NCI-H510A (cell line): ENCODE measurements at places on chromosomes 4 and X.

- DNase-seq = no peak
Observed at GRCh38 chrX:45758319-45758718, 557.6 kb upstream of the DIPK2B start.

- no peak for DNase-seq
Observed at GRCh38 chrX:53449632-53450031, 15.5 kb upstream of the HSD17B10 start.

DNA sequence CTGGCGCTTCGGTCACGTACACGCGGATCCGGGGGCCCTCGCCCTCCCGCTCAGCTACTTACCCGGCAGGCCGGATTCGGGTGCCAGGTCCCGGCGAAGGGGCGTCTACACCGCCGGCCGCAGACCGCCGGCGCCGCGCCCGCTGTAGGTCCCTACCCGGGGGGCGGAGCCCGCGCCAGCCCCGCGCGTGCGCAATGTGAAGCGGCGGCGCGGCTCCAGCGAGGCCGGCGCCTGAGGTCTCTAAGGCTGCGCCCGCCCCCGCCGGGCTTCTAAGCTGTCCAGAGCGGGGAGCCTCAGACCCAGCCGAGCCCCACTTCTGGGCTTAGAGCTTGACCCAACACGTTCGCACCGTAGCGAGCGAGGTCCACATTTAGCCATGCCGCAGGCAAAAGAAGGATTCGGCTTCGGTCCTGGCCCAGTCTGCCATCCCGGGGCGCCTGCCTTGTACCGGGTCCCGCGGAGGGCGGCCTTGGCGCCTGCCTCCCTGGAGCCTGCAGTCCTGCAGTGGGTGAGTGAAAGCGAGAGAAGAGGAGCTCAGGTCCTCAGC, at the start of gene ZNF518B:
TSS of gene ZNF518B (minus strand) at position 172 of the 547 bp plus-strand sequence. CDS start 11,098 bp downstream, outside the sequence.
- peak; percentile 1 for DNase-seq

DNA sequence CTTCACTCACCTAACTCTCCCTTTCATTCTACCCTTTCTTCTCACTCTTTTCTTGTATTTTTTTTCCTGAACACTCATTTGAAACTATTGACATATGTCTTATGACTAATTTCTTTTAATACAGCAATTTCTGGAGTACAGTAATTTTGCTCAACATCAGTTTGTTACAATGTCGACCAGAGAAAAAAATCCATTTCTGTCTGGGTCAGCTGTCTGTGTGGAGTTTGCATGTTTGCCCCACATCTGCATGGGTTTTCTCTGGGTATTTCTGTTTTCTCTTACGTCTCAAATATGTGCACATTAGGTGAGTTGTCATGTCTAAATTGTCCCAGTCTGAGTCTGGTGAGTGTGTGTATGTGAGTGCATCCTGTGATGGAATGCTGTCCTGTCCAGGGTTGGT, 294.8 kb downstream of the HS3ST1 start:
- DNase-seq = no peak

- no peak for DNase-seq
Observed at GRCh38 chr4:59938166-59938565, 1262.0 kb upstream of the ADGRL3 start.

- DNase-seq = no peak
Observed at GRCh38 chrX:156001001-156001666, 3.6 kb downstream of the IL9R start.

- no peak for DNase-seq
Observed at GRCh38 chr4:89563431-89563830, 255.8 kb upstream of the GPRIN3 start.

DNA sequence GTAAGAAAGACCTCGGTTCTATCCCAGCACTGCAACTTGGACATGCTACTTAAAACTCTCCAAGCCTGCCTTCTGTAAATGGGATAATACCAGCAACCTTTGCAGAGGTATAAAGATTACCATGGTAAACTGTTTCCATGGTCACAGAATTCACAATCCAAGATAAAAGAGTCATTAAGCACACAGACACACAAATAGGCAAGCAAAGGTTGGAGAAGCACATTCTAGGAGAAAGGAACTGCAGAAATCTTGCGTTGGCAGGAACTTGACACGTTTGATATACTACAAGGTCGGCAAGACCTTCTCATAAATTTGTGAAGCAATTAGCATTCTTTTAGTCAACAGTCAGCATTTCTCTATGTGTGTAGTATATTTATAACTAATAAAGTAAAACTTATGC, 12.3 kb upstream of the CHRNA9 start:
- DNase-seq = no peak

DNA sequence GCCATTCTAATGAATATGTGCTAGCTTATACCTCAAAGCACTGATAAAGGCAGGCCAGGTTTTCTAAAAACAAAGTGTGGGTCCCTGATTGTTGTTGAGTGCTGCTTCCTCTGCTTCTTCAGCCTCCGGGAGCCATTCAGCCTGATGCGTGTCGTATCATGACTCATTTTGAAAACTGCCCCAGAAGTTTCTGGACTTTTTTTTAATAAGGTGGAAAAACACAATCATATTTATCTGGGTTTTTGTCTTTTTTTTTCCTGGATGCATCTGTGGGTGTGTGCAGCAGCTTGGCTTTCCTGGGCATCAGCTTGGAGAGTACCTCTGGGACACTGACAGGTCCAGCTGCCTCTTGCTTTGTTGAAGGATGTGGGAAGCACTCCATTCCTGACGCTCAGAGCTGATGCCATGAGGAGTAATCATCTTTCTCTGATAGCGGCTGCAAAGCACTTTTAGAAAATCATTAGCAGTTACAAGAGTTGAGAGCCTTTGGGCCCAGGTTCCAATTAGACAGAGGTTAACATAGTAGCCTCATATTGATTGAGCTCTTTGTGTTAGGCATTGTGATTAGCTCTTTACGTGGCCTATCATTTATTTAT, 66.9 kb downstream of the PARM1 start:
- DNase-seq = no peak

DNA sequence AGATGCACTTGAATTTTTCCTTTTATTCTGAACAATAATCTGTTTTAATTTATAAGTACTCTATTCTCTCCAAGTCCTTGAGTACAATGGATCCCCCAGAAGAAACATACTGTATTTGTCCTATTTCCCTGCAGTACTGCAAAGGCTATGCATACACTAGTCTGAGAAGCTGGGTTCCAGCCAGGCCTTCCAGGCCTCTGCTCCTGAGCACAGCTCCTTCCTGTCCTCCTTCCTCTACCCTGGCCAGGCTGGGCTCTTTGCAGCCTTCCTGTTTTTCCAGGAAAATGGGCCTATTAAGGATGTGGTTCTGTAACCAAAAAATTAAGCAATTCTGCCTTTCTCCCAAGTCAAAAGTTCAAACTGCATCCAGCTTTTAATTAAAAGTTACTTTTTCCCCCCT, 68.0 kb upstream of the STIM2 start:
- no peak for DNase-seq

GRCh38 chr4:82419451-82419850, 10.8 kb downstream of the HNRNPDL start:
- DNase-seq = no peak

DNA sequence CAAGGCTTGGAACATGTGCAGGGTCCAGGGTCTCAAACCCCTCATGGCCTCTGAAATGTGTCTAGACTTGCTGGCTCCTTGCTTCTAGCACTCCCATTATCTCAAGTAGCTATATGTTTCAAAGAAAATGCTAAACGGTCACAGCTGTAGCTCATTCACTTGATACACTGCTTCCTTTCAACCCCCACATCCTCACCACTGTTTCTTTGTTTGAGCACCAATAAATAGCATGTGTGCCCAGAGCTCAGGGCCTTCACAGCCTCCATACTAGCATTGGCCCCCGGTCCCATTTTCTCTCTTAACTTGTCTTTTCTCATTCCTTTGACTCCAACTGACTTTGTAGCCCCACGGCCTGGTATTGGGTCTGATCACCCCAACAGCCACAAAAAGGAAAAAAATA, 801.8 kb downstream of the STIM2 start:
- DNase-seq = no peak

DNA sequence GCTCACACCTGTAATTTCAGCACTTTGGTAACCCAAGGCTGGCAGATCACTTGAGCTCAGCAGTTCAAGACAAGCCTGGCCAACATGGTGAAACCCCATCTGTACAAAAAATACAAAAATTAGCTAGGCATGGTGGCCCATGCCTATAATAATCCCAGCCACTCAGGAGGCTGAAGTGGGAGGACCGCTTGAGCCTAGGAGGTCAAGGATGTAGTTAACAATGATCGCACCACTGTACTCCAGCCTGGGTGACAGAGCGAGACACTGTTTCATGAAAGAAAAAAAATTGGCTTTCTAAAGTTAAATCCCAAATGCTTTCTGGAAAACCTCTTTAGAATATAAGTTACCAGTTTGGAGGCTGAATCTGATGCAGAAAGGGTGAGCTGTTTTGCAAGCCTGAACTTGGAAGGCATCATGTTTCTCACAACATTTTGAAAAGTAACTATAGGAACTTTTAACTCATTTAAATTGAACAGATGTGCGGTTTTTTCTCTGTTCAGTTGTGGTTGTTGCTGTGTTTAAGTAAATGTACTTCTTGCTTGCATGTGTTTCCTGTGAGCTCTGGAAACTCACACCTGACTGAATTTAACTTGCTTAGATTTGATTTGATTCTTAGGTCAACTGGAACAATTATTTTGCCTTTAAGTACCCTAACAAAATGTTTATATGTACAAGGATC, 39.8 kb upstream of the TMEM131L start:
- no peak for DNase-seq

DNA sequence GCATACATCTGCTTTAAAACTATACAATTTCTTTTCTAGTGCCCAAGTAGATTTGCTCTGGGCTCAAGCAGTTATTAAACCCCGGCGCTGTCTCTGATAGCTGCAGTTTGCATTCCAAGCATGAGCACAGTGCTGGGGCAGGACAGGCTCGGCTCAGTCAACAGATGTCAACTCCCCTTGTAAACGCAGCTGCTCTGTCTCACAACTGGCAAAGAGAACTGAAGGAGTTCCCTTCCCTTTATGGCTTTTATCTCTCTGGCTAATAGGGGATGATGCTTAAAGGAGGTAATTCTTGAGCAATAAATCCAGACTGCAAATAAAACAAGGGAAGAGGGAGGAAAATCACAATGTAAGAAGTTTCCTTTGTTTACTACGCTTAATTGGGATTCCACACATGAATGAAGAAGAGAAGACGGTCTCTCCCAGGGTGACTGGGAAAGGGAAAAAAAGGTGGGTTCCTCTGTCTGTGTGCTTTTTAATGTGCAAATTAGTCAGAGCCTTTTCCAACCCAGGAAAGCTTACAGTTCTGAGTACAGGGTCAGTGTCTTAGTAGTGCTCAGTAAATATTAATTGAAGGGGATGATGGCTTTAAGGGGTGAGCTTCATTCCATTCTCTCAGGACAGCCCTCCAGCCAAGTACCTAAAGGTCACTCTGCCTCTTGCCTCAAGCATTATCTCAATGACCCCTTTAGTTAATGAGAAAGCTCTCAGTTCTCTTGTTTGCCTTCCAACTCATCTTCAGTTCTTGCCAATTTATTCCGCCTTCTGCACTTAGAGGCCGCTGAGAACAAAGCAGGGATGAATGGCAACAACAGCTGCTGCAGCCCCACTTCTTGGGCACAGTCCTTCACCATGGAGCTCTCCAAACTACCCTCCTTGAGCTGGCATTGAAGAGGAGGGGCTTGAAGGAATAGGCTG, 155.7 kb upstream of the JADE1 start:
- peak; percentile 19 for DNase-seq

DNA sequence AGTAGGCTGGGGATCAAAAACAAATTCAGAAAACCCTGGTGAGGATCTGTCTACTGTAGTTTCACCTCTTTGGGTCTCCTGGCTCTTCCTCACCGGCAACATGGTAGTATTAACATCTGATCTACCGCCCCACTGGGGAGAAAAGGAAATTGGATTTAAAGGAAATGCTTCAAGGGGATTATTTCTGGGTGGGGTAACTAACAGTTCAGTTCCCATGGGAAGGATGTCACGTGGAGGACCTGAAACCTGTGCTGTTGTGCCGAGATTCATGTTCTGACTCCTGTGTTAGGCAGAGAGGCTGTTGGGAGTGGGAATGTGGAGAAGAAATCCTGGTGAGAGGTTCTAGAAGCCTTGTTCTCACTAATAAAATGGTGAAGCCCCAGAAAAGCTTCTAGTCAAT, 254.4 kb downstream of the BCOR start:
- DNase-seq = no peak

DNA sequence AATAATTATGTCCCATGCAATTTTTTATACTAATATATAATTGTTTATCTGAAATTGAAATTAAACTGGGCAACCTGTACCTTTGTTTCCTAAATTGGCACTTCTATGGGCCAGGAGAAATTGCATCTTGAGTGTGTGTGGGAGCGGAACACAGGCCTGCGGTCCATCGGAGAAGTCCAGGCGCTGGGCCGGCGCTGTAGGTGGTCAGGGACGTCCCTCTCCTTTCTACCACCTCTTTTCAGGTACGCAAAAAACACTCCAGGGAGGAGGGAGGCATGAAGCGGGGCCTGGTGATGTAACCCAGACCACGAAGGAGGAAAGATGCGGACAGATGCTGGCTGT, 717 bp downstream of the MGAT4D start:
- no peak for DNase-seq

GRCh38 chr4:136754810-136755530, 777.3 kb downstream of the PCDH18 start:
- DNase-seq = no peak

DNA sequence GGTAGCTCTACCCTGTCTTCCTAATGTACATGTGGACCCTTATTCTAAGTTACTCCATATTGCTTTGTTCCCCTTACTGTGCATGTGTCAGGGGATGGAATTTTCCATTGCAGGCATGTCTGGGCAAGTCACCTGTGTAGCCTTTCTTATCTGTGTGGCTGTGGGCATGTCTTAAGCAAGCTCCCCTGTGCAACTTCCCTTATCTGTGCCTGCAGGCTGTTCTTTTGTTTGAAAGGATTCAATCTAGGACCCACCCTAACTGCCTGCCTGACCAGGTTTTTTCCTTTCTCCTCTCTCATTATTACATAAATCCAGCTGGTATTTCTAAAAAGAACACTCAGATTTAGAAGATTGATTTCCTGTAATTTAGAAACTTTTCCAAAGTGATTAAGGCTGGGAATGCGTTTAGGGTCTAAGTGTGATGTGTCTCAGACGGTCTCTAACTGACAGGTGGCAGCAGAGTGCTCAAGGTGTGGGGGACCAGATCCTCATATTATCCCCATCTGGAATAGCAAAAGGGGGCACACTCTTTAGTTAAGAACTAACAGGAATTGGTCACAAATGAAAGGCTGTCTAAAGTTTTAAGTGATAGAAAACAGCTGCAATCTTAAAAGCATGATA, 198.9 kb upstream of the PPP1R2C start:
- DNase-seq = no peak

GRCh38 chr4:164977243-164978164, at the start of gene TRIM61:
Gene TRIM61, minus strand, starts transcription at chr4:164977657. Its CDS starts 7,655 bp downstream, at chr4:164970002.
- no peak for DNase-seq

- DNase-seq = no peak
Observed at GRCh38 chr4:92241094-92241493, 62.7 kb upstream of the GRID2 start.

- DNase-seq = no peak
Observed at GRCh38 chrX:69289046-69289792, 124.0 kb upstream of the PJA1 start.
